ENCODE measurements at places on chromosomes 16 and 17.

- DNase-seq: no peak
These were observed 1.1 kb downstream of the SOCS3 start for GRCh38 chr17:78358538-78359320.

GRCh38 chr17:27547301-27547683 lies 83.7 kb upstream of the LGALS9 start:
- no peak for DNase-seq

DNA sequence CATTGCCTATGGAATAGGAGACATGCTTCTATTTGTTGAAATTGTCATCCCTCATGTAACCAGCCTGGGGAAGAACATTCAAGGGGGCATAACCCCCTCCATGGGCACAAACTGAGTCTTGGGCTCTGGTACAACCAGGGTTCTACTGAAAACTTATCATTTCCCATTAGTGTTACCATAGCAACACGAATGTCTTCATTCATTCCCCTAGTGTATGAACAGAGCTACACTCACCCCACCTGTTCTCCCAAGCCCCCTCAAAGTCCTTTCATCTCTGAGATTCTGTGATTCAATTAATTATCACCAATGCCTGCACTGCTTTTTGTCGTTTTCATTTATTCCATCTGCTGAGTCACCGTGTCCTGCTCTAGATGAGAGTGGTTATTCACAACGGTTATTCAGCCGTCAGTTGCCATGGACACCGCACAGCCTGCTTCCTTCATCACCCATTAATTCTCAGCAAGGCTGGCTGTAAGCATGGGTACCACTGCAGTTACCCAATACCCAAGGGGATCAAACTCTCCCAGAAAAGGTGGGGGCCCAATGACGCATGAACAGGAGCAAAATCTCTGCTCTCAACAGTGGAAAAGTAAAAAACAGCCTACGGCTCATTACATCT lies 1.6 kb upstream of the GAST start:
- no peak for DNase-seq

GRCh38 chr17:52606098-52606497 lies 447.6 kb upstream of the CA10 start:
- DNase-seq: no peak

DNA sequence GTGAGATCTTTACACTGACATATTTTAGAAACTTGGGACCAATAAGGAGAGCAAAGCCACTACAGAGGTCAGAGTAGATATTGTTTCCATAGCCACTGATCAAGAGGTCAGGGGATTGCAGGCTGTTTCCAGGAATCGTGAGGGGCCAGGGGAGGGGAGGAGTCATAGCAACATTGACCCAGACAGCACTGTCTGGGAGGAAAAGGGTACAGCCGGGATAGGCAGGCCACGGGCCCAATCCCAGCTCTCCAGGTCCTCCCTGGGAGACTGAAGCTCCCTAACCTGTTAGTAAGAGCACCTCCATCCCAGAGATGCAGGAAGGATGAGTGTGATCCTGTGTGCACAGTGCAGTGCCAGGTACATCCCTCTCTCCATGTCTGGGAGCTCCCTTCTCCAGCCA lies 48.5 kb upstream of the TMEM132E start:
- no peak for DNase-seq

- DNase-seq: no peak
These were observed 33.2 kb downstream of the REXO5 start for GRCh38 chr16:20839504-20839903.

DNA sequence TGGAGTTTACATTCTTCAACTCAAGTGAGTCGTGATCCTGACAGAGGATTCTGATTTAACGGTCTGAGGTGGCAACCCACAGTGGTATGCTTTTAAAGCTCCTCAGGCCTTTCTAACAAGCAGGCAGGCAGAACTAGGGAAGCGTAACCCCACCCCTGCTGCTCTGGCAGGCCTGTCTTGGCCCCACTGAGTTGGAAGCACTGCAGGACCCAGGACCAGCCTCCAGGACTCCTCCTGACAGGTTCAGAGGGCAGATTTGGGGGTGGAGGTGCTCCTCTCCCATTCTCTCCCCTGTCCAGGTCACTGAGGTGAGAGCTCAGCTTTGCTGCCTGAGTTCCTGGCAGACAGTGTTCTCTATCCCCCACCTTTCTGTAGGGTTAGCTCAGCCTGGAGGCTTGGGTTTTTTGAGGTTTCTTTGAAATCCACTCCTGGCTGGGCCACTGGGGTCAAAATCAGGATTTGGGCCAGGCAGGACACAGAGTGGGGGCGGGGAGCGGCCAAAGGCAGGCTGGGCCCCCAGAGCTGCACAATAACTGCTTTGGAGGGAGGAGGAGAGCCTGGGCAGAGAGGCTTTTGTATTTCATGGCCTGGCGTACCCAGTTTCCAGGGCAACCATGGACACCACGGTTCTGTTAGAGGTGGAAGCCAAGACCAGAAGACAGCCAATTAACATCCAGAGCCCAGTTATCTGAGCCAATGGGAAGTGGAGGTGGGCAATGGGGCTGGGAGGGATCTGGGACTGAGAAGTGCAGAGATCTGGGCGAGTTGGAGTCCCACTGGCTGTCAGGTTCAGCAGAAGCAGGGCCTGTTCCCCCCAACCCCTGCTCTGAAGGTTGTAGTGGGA lies 9.5 kb downstream of the MRPL27 start:
- DNase-seq: no peak

DNA sequence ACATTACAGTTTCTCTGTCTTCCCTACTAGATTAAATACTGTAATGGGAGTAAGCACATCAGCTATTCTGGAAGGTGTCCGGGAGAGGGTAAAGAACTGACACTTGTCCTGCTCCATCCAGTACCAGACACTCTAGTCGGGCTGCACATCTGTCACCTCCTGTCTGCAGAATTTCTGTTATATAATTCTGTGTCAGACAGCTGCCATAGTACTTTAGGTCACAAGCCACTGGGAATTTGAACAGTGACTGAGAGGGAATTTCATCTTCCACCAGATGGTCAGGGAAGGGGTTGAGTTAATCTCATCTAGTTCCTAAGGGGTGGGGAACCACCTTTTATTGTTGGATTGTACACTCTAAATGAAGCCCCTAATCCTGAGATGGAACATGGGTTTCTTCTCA lies 58.6 kb upstream of the NUDT7 start:
- DNase-seq: no peak

DNA sequence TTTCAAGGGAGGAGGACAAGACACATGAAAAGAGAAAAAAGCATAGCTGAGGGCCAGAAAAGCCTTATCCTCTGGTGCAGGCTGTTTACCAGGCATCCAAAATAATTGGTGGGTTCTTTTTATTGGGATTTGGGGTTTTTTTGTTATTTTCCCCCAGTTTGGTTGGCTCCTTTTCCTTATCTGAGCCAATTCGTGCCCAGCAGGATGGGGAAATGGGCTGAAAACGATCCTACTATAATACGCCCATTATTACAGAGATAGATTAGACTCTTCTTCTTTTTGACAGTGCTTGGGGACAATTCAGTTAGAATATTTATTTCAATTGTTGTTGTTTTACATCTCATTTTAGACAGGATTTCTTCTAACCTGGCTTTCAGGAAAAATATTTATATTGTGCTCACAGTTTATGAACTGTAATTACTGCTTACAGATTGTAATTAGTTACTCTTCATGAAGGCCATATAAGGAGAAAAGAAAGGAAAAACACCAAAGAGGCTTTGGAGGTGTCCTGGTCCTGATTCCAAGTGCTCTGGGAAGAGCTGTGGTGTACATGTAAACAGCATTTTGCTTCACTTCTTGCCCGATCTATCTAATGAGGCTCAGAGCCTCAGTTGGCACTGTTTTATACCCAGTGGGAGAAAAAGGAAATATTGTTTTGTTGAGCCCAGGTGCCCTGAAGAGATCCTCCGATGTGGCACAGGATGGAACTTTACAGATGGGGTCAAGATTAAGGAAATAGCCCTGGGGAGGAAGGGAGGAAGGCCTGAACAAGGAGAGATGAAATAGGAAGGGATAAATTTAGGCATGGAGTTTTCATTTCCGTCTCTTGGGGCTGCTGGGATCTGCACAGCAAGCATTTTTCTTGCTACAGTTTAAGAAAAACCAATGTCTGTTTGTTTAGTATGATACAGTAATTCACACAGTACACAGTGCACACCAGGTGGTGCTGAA lies 611 bp upstream of the ANKRD40 start:
- DNase-seq: no peak

GRCh38 chr16:31327646-31328225 lies 27.2 kb upstream of the ITGAX start:
- DNase-seq: no peak

DNA sequence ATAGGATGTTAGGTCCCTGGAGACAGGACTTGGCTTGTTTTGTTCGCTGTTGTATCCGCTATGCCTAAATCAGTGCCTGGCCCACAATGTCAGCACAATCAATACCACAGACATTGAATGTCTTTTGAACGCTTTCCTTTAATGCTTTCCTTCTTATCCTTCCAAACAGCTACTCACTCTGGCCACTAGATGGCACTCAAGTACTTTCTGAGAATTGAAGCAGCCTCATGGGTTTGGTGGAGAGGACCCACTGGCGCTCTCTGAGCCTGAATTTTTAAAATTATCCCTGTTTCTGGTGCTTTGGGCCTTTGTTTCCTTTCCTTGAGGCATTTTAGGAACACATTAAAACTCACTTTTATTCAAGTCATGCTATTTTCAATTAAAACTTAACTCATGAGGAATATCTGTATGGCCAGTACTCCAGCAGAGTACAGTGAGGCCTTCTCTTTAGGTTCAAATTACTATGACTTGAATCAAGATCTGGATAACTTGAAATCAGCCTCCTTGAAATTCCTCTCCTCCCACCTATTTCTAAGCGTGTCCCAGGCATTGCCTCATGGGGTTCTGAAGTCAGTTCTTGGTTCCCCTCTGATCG lies 3.2 kb upstream of the NLRP1 start:
- DNase-seq: no peak

DNA sequence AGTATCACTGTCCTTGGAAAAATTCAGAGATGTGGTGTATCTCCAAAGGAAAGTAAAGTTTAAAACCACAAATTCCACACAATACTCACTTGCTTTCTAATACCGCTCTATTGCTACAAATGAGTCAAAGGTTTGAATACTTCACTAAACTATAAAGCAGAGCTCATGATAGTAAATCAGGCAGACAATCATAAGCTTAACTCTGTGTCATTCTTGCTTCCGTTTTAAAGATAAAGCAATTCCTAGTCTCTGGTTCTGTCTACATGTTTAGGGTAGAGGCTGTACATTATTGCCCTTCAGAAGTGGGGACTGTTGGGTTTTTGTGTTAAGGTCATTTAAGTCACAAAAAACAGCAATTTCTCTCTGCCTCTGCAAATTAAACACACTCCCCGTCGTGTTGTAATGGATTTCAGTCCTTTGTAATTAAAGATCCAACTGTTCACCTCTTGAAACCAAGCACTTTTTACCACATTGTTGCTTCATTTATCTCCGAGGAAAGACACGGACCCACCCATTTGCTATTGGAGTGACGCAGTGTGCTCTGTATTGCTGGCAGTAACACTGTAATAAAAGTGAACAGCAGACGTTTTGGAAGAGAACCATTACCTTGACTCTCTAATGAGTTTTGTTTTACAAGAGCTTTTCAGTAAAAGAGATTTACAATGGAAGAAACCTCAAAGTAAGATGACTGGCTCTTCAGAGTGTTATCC lies 83.1 kb upstream of the CNTNAP4 start:
- no peak for DNase-seq

GRCh38 chr16:28161626-28162025 lies 50.1 kb downstream of the XPO6 start:
- no peak for DNase-seq

GRCh38 chr17:52276381-52277008 lies 118.0 kb upstream of the CA10 start:
- no peak for DNase-seq

GRCh38 chr16:23339787-23340186 lies 37.7 kb downstream of the SCNN1B start:
- DNase-seq: no peak

DNA sequence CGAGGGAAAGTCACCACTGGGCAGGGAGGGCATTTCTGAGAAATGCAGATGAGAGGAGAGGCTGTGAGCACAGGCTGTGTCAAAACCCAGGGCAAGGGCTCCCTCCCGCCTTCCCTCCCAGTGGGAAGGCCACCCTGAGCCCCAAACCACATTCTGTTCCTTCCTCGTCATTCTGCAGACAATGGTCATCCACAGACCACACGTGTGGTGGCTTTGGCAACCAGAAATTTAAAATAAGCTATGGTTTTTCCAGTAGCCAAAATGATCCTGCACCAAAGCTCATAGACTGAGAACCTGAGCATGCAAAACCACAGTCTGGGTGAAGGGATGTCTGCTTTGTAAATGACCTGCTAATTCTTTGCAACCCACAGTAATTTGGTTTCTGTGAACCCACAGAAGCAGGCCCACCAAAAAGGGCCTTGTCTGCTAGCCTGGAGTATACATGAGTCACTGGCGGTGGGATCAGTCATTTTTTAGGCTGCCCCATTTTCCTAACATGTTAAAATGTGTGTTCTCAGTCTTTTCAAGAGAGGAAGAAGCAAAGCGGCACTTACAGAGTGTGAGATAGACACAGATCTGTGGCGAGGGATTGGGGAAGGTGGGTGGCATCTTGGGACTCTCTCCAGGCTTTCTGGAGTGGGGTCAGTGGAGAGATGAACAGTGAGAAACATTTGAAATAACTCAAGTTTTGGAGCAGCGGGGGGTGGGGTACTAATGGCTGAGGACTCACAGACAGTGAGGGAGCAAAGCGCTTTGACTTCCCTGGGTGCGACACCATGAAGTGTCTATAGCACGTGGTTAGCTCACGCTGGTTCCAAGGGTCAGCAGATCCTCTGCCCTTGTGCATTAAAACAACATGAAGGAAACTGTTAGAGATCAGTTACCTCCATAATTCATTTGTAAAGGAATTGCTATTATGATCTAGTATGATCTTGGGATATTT lies 20.5 kb downstream of the GRB7 start:
- DNase-seq: no peak

- no peak for DNase-seq
These were observed 20.4 kb upstream of the MPHOSPH6 start for GRCh38 chr16:82190386-82190785.

- no peak for DNase-seq
These were observed 151.9 kb downstream of the MSI2 start for GRCh38 chr17:57408071-57408811.

DNA sequence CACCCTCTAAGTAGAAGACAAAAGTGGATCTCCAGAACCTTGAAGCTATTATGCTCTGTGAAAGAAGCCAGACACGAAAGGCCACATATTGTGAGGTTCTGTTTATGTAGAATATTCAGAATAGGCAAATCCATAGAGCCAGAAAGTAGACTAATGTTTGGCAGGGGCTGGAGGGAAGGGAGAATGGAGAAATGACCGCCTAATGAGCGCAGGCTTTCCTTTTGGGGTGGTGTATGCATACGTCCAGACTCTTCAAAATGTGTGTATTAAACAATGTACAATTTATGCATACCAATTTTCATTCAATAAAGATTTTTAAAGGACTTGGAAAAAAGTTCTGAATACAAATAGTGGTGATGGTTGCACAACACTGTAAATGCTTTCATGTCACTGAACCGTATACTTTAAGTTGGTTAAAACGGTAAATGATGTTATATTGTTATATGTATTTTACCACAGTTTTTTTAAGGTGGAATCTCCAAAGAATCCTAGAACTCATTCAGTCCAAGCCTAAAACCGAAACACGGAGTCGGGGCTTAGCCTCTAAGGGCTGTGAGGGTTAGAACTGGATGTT lies 397.4 kb downstream of the SOX9 start:
- no peak for DNase-seq

- DNase-seq: no peak
These were observed 603.7 kb upstream of the CDH8 start for GRCh38 chr16:62639890-62640289.

- no peak for DNase-seq
These were observed 16.9 kb upstream of the ITGA3 start for GRCh38 chr17:50039058-50039457.

Data from type B pancreatic cell (in vitro differentiated cells).